ENCODE measurements at places on chromosomes 2 and 18.

DNA sequence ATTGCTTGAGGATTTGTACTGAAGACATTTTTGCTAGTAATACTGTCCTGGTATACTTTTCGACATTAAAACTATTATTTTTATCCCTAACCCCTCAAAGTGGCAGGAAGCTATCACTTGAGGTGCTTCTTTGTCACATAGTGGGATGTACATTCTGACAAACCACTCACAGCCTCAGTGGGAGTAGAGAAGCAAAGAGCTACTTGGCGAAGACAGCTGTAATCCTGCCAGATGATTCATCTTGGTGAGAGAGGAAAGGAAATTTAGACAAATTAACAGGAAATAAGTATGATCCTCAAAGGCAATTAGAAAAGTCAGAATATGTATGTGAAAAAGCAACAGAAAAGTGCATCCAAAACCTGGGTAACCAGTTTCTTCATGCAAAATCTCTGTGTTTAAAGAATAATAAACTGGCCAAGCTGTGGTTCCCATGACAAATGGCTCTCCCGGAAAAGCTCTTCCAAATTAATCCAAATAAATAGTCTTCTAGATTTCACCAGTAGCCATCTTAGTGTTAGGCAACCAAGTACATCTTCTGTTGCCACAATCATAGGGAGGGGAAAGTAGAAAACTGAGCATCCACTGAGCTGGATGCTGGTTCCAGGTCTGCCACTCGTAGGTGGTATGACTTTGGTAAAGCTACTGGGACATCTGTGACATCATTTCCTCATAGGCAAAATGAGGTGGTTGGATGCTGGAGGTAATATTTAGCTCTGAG, 308.0 kb upstream of the LYPD1 start:
- DNase-seq, result no peak

DNA sequence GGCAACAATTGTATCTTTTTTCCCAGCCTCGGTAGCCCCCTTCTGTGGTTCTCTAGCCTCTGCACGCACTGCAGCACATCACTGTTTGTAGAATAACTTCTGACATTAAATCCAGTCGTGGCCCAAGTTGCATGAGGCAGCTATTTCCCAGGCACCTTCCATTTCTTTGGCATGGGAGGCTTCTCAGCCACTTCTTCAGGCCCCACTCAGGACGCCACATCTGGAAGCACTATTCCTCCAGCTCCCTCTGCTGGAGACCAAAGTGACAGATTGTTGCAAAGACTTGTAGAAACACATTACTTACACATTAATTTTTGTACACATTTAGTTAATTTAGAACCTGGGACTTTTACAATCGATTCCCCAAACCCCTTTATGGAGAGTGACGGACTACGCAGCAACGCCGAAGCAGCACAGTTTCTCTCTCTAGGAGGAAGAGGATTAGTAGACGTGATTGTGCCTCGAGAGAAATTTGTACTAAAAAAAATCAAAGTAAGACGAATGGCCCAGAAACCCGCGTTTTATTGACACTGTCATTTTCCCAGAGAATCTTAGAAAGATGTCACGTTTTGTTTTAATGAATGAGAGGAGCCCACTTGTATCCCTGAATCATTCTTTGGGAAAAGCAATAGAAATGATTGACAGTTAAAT, 57.8 kb upstream of the RGPD5 start:
- DNase-seq, result no peak

DNA sequence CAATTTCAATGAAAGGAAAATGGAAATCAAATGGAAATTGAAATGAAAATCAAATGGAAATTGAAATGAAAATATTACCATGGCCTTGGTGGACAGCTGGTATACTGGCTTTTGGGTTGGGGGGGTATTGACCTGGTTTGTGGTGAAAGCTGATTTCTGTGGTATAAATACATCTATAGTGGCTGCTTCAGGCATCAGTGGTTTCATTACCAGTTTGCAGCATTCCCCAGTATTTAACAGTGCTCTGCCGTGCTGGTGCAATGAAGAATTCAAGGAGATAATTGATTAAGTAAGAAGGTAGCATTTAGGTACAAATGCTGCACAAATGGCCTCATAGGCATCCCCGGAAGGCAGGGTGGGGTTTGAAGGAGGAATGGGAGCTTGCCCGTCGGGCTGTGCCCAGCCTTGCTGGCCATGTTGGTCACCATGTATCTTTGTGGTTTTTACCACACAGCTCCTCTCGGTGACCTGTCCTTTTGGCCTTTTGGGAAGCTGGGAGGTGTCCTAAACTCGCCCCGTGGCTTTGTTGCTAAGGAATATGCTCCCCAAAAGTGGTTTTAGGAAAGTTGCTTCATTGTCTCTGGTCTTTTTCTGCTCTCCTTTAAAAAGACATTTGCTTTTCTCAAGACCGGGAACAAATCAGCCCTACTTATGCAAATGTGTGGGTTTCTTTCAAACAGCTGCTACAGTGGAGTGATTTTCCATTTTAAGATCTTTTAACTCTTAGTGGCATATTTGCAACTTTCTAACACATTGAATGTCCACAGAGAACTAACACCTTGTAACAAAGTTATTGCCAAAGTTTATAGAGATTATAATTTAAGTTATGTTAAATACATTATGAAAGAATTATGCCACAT, 28.6 kb downstream of the SNTG2 start:
- no peak for DNase-seq

DNA sequence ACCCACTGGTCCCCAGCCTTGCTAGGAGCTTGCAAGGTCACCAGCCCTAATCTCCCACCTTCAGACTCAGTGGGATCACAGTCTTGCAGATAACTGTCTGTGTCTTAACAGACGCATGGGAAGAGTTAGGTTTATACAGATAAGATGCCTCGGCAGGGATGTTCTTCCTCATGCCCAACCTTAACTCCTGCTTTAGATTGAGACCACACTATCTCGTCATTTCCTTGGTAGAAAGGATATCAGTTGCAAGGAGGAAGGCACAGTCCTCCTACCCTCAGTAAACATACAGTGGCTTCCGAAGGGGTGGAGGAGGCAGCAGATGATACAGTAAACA, 7.2 kb downstream of the NT5DC4 start:
- no peak for DNase-seq

GRCh38 chr2:1136846-1137245, 186.2 kb downstream of the SNTG2 start:
- no peak for DNase-seq

GRCh38 chr2:55999790-56000189, 76.2 kb upstream of the EFEMP1 start:
- no peak for DNase-seq

DNA sequence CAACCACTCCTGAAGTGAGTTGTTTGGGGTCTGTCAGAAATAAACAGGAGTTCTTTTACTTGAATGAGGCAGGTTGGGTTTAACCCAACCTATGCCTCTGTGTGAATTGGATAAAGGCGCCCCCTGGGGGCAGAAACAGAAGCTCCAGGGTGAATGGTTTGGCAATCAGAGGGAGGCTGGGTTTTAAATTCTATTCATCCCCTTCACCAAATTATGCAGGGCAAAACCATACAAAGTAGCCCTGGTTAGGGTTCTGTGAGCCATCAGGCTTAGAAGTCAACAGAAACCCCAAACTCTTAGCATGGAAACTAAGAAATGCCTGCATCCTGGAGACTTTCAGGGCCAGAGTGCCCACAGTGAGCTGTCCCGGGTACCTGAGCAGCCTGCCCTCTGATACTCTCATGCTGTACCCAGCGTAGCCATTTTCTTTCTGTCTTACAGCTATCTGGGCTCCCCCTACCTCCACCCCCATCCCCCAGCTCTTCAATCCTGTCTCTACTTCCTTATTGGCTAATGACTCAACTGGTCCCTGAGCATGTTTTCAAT, 241.5 kb downstream of the ICOS start:
- peak; percentile 41 for DNase-seq

- no peak for DNase-seq
Measured at GRCh38 chr18:45467293-45467692, 148.0 kb upstream of the SLC14A2 start.

DNA sequence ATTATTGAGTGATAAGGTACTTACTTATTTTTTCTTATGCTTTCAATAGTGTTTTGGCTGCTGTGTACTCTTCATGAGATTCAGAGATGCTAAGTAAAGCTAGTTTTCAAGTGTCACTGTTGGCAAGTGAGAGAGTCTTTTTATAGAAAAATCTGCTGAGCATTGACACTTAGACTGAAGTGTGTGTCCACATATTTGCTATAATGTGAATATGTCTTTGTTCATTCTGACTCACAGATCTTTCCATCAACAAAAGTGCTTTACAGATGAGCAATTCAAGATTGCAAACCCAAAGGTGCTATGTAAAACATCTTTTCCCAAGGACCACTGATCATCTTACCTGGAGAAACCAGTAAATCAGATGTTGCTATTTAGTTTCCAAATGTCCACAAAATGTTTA, 410.6 kb upstream of the FIGN start:
- no peak for DNase-seq

DNA sequence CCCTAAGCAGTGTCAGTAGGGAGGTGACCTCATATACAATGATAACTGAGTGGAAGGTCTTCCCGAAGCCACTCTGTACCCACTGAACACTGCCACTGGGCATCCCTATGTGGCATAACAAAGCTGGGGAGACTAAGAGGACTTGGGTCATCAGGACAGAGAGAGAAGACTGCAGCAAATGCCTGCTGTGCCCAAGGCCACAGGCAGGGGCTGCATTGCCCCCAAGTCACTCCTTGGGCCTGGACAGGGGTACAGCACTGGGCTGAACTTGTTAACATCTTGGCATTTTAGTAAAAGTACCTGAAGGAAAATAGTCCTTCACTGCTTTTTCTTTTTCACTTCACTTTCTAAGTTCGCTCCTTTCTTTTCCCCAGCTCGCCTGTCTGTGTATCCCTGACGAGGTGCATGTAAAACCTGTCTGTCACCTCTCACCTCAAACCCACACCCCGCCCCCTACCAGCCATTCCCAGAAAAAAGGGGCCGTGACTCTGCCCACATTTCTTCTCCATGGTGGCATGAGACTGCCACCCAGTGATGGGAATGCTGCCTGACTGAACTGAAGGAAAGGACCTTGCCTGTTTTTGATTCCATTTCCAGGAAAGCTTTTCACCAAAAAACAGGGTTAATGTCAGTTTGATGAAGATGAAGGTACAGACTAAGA, 62.9 kb downstream of the MTHFD2 start:
- DNase-seq, result no peak

- no peak for DNase-seq
Measured at GRCh38 chr2:63347361-63347760, 240.9 kb downstream of the WDPCP start.

DNA sequence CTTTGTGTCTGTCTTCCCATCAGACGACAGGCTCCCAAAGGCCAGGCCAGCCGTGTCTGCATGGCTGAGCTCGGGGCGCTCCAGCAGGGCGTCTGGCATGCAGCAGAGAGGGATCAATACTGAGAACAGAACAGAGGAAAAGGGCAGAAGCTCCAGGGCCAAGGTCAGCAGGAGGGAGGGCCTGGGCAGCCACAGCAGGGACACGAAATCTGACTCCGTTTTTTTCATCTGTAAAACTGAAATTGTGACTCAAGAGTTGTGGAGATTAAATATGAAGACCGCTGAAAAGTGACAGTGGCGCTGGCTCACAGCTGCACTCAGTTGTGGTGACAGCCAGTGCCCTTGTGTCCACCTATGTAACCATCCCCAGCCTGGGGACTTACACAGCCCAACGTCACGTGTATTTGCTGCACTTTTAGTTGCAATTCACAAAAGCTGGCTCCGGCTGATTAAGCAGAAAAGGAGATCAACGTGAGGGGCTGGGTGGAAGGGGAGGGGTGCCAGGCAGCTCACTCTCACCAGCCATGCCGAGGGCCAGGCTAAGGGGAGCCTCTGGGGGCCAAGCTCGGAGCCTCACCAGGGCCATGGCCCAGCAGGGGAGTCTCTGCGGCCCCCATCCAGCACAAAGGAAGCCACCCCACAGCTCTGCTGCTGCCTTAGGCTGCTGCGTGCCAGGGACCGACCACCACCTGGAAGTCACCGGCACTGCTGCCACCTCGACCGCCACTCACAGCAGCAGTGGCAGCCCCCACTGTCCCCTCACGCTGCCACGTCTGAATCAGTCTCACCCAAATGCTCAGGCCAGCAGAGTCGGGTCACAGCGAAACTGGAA, 74.7 kb downstream of the EIPR1 start:
- no peak for DNase-seq

GRCh38 chr2:128301501-128301966, 17.1 kb downstream of the HS6ST1 start:
- DNase-seq, result no peak

DNA sequence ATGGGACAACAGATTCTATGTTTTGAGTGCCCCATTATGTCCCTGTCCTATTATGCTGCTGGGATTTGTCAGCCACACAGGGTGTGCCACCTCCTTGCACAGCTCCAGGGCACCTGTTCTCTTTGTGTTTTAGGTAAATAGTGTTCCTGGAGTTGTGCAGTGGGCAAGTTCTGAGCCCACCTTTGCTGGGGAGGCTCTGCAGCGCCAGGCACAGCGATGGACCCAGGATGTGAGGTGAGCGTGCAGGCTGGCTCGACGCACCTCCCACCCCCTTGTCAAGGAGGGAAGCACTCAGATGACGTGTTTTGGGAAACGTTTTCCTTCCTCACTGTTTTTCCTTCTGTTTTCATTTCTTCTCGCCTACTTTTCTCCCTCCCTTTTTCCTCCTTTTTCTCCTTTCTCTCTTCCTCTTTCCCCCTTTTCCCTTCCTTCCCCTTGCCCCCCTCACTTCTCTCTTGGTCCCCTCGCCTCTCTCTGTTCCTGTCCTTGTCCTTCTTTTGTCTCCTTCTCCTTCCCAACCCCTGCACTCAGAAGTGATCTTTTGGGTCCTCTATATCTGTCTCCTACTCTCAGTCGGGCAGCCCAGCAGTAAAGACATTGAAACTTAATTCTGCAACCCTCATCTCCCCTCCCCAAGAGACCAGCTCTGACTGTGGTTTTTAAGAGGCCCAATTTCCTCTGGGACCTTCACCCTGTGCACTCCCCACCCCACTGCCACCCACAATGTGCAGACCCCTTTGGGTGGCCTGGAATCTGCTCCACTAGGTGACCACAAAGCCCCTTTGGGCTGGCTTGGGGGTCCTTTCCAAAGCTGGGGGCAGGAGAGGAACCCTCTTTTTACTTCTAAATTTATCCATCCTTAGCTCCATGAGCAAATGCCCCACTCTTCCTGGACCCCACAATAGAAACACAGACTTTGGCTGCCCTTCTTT, 104.0 kb downstream of the MCFD2 start:
- no peak for DNase-seq

- no peak for DNase-seq
Measured at GRCh38 chr2:9010866-9011265, 7.4 kb upstream of the MBOAT2 start.

- no peak for DNase-seq
Measured at GRCh38 chr2:212845941-212846340, 305.5 kb downstream of the IKZF2 start.

DNA sequence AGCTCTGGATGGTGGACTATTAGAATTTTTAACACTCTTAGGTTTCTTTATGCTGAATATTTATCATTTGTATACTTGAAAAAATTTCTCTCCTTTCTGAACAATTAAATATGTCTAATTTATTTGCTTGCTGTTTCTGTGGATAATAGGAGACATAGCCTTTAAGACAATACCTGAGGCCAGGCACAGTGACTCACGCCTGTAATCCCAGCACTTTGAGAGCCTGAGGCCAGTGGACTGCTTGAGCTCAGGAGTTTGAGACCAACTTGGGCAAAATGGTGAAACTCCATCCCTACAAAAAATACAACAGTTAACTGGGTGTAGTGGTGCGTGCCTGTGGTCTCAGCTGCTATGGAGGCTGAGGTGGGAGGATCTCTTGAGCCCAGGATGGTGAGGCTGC, 54.7 kb downstream of the FAM117B start:
- no peak for DNase-seq
